ENCODE measurements at places on chromosomes 2 and 18.

GRCh38 chr2:77862120-77862519 lies 339.9 kb upstream of the LRRTM4 start:
- DNase-seq, result no peak

DNA sequence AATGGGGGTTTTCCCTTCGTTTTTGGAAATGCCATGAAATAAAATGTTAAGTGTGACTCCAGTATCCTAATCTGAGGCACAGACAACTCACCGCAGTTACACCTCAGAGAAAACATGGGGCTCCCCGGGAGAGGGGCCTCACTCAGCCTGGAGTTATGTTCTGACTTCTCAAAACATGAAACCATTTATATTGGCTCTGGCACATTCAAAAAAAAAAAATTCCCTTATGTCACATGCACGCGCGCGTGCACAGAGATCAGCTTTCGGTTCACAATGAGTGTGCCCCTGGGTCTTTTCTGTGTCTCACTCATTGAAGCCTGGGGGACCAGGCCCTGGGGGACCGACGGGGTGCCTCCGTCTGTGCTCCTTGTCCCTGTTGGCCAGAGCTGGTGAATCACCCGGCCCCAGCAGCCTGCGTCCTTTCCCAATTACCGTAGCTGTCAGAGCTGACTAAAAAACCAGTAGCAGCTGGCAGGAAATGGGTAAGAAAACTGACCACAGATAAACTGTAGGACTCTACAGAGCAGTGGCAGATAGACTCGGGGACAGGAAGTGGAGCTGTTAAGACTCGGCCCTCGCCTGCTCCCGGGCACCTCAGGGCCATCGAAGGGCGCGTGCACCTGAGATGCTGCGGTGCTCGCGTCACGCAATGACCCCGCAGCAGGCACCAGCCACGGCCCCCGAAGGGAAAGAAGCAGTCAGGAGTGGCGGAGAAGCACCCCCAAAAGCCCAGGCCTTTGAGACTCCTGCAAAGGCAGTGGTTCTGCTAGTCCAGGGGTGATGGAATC lies 138.3 kb upstream of the ID2 start:
- peak; percentile 38 for DNase-seq

DNA sequence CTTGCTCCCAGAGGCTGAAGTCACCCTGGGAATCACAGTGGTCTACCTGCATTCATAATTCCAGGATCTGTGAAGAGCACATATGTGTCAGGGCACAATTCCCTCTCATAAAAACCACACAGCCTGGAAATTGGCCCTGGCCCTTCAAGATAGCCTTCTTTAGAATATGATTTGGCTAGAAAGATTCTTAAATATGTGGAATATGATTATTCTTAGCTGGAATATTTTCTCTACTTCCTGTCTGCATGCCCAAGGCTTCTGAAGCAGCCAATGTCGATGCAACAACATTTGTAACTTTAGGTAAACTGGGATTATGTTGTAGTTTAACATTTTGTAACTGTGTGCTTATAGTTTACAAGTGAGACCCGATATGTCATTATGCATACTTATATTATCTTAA lies 24.2 kb downstream of the ICOS start:
- DNase-seq, result no peak

DNA sequence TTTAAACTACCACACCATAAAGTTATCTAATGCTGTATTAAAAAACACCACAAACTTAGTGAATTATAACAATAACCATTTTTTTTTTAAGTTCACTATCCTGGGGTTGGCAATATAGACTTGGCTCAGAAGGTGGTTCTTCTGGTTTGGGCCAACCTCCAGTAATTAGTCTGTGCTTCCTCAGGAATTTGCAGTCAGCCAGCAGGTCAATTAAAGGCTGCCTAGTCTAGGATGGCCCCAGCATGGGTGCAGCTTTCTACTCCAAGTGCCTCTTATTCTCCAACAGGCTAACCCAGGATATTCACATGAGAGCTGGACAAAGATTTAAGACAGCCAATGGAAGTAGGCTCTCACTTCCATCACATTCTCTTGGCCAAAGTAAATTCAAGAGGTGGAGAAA lies 379.1 kb upstream of the FIGN start:
- peak; percentile 63 for DNase-seq

GRCh38 chr18:26301681-26302080 lies 75.4 kb downstream of the TAF4B start:
- DNase-seq, result no peak

Measured in endodermal cell (in vitro differentiated cells).